T-cell (primary cell): ENCODE measurements at places on chromosomes 3 and 15. TPM values are rescaled to one million over a fixed set of nuclear protein-coding genes. Genes with fewer than 3 reads are reported as not detected.

Gene MEIS2
- total RNA-seq = not detected

Gene KNL1
- 0.55 TPM for total RNA-seq

Gene PARP14
- total RNA-seq = 70.2 TPM

Gene PTH1R
- not detected for total RNA-seq

Gene STRA6
- total RNA-seq = not detected

Gene PRKCD
- 21.5 TPM for total RNA-seq

Gene ARPP19
- total RNA-seq = 95.5 TPM

Gene WNT5A
- total RNA-seq = 0.16 TPM

Gene GLDN
- total RNA-seq = not detected

DNA sequence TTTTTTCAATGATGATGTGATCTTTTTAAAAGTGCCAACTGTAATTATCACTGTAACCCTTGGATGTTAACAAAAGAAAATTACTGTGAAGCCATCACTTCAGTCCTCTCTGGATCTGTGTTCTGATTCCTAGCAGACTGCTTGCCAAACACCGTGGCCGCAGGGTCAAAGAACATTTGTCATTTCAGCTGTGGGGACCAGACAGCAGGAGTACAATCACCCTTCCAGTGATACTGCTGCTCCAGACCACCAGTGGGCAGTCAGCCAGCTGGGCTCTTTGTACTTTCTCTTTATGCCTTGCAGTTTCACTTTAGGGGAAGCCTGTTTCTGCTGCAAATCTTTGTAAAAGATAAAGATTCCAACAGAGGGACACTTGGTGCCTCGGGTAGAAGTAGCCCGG lies 770.0 kb downstream of the GRM7 start:
- no peak for DNase-seq
- H3K27me3 ChIP-seq = no peaks in the 10 kb centered on the region
- no peak overlapping the region for H3K4me3 ChIP-seq
- H3K36me3 ChIP-seq = no peaks in the 10 kb centered on the region

GRCh38 chr15:87609474-87609873 lies 647.1 kb downstream of the NTRK3 start:
- no peak overlapping the region for H3K27ac ChIP-seq
- H3K27me3 ChIP-seq = no peaks in the 10 kb centered on the region
- no peak overlapping the region for H3K4me3 ChIP-seq
- DNase-seq = no peak
- no peaks in the 10 kb centered on the region for H3K36me3 ChIP-seq

GRCh38 chr3:85875589-85875988 lies 916.8 kb downstream of the CADM2 start:
- H3K27me3 ChIP-seq = no peaks in the 10 kb centered on the region
- H3K4me1 ChIP-seq = no peaks in the 10 kb centered on the region
- H3K4me3 ChIP-seq = no peak overlapping the region
- no peaks in the 10 kb centered on the region for H3K36me3 ChIP-seq
- H3K27ac ChIP-seq = no peak overlapping the region

DNA sequence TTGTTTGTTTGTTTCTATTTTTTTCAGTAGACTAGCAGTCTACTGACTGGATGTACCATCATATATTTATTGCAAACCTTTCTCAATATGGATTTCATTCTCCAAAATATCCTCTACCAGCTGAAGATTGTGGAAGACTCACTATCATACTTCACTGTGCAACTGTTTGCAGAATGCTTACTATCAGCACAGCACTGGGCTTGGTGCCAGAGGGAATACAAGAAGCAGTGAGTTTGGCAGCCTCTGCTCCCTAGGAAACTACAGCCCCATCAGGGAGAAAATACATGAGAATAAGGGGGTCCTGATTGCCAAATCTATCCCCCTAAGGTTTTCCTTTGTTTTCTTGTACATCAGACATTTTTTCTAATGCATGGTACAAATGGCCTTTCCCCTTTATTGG lies 27.5 kb downstream of the AQP9 start:
- DNase-seq = no peak
- H3K27ac ChIP-seq = no peak overlapping the region
- H3K4me3 ChIP-seq = no peak overlapping the region
- H3K4me1 ChIP-seq = no peaks in the 10 kb centered on the region

- peaks cover 18% of the 10 kb centered on the region for H3K4me1 ChIP-seq
- no peak for DNase-seq
- no peaks in the 10 kb centered on the region for H3K27me3 ChIP-seq
- no peaks in the 10 kb centered on the region for H3K36me3 ChIP-seq
- no peak overlapping the region for H3K27ac ChIP-seq
Observed at GRCh38 chr3:172042136-172042662, 2.8 kb downstream of the FNDC3B start.

- no peaks in the 10 kb centered on the region for H3K36me3 ChIP-seq
- H3K27me3 ChIP-seq = peaks cover 4% of the 10 kb centered on the region
- H3K4me3 ChIP-seq = no peak overlapping the region
- H3K4me1 ChIP-seq = no peaks in the 10 kb centered on the region
- no peak for DNase-seq
Observed at GRCh38 chr15:94704421-94704820, 473.1 kb downstream of the MCTP2 start.

- H3K27me3 ChIP-seq = no peaks in the 10 kb centered on the region
- no peak overlapping the region for H3K4me3 ChIP-seq
- DNase-seq = no peak
- no peak overlapping the region for H3K27ac ChIP-seq
Observed at GRCh38 chr3:134341389-134341788, 32.9 kb downstream of the AMOTL2 start.

DNA sequence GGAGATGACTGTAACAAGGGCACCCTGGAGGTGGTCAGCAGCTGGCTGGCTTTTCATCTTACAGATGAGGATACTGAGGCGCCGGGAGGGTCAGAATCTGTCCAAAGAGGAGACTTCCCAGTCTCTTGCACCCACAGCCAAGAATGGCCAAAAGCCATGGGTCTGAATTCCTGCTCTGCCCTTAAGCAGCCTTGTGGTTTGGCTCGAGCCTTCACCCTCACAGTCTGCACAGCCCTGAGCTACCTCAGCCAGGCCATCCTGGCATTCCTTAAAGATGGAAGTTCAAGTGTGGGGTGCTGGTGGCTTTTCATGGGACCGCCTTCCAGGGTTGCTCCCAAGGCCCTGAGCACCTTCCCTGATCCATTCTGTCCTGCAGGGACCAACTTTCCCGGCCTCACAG lies 59.2 kb downstream of the CACNA2D2 start:
- DNase-seq = no peak
- H3K4me1 ChIP-seq = peaks cover 14% of the 10 kb centered on the region
- no peak overlapping the region for H3K27ac ChIP-seq

DNA sequence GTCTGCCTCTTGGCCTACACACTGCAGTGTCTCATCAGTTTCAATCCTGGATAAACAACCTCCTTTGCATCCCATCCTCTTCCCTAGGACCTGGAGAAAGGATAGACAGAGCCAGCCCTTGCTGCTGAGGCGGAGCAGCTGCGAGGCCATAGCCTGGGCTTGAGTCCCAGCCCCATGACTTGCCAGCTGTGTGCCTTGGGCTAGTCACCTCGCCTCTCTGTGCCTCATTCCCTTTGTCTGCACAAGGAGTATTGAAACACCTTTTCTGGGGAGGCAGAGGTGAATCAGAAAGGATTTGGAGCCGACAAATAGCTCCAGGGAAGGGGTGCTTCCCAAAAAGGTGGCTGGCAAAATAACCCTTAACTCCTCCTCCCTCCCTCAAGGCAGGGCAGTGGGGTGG lies 65.0 kb upstream of the SLC6A1 start:
- no peak for DNase-seq
- no peak overlapping the region for H3K27ac ChIP-seq
- no peak overlapping the region for H3K4me3 ChIP-seq
- H3K27me3 ChIP-seq = peaks cover 16% of the 10 kb centered on the region
- H3K36me3 ChIP-seq = no peaks in the 10 kb centered on the region

- H3K36me3 ChIP-seq = peaks cover under 1% of the 10 kb centered on the region
- H3K4me3 ChIP-seq = no peak overlapping the region
- no peak for DNase-seq
- H3K27me3 ChIP-seq = no peaks in the 10 kb centered on the region
- peaks cover 30% of the 10 kb centered on the region for H3K4me1 ChIP-seq
Observed at GRCh38 chr3:141239511-141240281, 8.1 kb downstream of the PXYLP1 start.

GRCh38 chr3:43095370-43095769 lies 10.5 kb downstream of the POMGNT2 start:
- no peaks in the 10 kb centered on the region for H3K27me3 ChIP-seq
- H3K4me1 ChIP-seq = no peaks in the 10 kb centered on the region
- H3K4me3 ChIP-seq = no peak overlapping the region
- DNase-seq = no peak
- H3K27ac ChIP-seq = no peak overlapping the region
